ENCODE measurements at places on chromosomes 6 and 20.

- peak; percentile 61 for ATAC-seq
Observed at GRCh38 chr6:80523531-80523997, 417.1 kb downstream of the BCKDHB start.

DNA sequence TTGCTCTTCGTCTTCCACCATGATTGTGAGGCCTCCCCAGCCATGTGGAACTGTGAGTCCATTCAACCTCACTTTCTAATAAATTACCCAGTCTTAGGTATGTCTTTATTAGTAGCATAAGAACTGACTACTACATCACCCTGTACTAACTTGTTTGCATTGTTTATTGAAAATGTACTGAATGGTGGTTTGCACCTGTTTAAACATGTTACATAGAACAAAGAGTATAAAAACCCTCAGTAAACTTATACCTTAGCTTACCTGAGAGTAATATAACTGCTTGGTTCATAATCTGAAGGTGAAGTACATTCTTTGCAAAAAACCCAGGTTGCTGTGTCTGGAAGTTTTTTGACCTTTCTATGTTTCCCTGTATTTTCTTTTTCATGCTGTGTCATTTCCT lies 777.8 kb downstream of the TBC1D32 start:
- peak; percentile 36 for ATAC-seq

DNA sequence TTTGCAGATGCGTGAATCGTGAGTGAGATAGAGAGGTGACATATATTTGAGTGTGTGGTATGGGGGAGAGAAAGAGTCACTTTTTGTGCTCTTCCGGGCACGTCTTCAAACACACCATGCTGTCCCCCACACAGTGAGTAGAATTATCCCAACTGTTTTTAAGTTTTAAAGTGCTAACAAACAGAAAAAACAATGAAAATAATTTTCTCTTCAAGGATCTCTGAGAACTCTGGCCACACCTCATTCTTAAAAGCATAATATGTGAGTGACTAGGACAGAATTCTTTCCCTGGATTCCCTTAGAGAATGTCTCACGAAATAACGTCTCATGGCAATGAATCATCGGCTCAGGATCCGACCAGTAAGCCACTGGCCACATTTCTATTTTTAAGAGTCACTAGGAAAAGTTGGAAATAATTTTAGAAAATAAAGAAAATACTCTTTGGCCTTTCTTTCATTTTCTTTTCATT lies 235.7 kb upstream of the ZNF217 start:
- ATAC-seq: peak; percentile 76

- no peak for ATAC-seq
Observed at GRCh38 chr6:125486881-125487280, 185.1 kb upstream of the HDDC2 start.

DNA sequence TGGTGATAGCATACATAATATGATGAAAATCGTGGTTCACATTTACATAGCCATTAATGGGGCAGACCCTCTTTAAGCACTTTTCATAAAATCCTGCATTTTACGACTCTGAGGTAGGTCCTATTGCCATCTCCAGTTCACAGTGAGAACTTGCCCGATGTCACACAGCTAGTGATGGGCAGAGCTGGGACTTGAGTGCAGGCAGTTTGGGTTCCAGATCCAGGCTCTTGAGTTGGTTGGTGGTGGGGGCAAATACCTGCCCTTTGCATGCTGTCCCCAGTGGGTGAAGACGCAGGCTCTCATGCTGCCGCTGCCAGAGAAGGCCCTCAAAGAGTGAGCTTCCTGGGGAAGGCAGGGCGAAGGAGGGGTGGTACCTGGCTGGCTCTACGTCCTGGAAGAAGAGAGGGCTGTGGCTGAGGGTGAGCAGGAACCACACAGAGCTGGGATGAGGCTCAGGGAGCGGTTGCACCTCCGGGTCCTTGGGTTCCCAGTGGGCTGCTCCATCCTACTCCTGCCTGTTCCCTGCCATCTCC lies 6.1 kb upstream of the BAK1 start:
- no peak for ATAC-seq

DNA sequence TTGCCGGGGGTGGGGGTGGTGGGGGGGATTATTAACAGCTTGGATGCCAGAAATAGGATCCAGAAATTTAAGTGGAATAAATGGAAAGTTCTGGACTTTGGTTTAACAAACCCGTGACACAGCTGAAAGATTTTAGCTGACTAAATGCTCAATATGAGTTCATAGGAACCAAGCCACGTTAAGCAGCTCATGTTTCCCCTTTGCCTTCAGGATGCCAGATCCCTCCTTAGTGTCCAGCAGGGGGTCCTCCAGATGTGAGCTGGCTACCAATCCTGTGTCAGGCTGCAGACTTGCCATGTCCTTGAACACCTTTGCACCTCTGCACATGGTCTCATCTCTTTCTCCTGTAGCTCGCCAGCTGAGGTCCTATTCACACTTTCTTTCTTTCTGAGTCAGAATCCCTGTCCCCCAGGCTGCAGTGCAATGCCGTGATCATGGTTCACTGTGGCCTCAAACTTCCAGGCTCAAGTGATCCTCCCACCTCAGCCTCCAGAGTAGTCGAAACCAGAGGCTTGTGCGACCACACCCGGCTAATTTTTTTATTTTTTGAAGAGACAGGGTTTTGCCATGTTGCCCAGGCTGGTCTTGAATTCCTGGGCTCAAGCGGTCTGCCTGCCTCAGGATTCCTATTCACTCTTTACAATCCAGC lies 133.3 kb upstream of the ARMC2 start:
- no peak for ATAC-seq

- peak; percentile 68 for ATAC-seq
Observed at GRCh38 chr6:87698547-87699006, 3.5 kb downstream of the AKIRIN2 start.

GRCh38 chr20:53021934-53022333 lies 49.8 kb downstream of the TSHZ2 start:
- ATAC-seq: peak; percentile 61

DNA sequence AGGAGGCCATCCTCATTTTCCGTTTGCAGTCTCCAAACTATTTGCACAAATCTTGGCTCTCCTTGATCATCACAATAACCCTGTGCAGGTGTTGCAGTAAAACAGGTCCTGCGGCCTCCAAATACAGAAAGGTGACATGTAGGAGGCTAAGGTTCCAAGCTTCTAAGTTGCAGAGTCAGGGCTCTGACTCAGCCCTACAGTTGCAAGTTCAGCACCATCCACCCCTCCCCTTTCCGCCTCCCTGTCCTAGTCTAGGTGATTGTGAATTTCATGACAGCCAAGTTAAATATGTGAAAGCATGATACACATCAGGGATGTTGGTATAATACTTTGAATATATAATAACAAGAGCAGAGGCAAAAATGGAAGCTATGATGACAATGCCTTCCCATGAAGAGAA lies 317.3 kb upstream of the CDH4 start:
- ATAC-seq: peak; percentile 89

DNA sequence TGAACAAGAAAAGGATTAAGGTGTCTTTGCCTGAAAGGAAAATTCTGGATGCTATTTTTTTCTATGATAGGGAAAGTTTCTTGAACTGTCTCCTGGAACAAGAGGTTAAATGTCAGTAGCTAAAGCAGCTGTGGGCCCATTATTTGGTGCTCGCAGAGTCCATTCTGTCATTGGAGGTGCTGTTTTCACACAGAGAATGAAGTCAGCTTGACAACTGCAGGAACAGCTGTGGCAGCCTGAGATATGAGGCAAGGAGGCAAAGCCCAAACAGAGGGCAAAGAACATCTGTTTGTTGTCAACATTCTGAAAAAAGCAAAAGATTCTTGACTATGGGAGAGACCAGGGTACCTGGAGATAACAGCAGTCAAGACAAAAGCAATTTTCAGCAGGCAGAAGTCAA lies 548.2 kb downstream of the KIF16B start:
- no peak for ATAC-seq

All from esophagus mucosa (tissue), 1 donor.